ENCODE measurements at places on chromosomes 16 and 17. TPM values are rescaled to one million over a fixed set of nuclear protein-coding genes. Genes with fewer than 3 reads are reported as not detected.

RDM1 gene
- total RNA-seq = not detected

CAMKK1 gene
- 3.6 TPM for total RNA-seq

EPX gene
- total RNA-seq = not detected

GRCh38 chr17:27413792-27414191, 42.5 kb upstream of the KSR1 start:
- H3K4me3 ChIP-seq = no peak overlapping the region
- no peaks in the 10 kb centered on the region for H3K27me3 ChIP-seq
- H3K27ac ChIP-seq = no peak overlapping the region
- no peaks in the 10 kb centered on the region for H3K4me1 ChIP-seq

GRCh38 chr16:75326333-75326732, 74.9 kb upstream of the BCAR1 start:
- H3K27me3 ChIP-seq = no peaks in the 10 kb centered on the region
- H3K4me3 ChIP-seq = no peak overlapping the region
- no peak for DNase-seq
- peaks cover 9% of the 10 kb centered on the region for H3K4me1 ChIP-seq

- no peaks in the 10 kb centered on the region for H3K27me3 ChIP-seq
- no peaks in the 10 kb centered on the region for H3K4me1 ChIP-seq
- no peak overlapping the region for H3K4me3 ChIP-seq
- H3K36me3 ChIP-seq = no peaks in the 10 kb centered on the region
- no peak overlapping the region for H3K27ac ChIP-seq
Observed at GRCh38 chr17:32757963-32758362, 119.0 kb downstream of the MYO1D start.
